Bronchial epithelial cell (primary cell): ENCODE measurements at places on chromosomes 5 and 9. TPM values are rescaled to one million over a fixed set of nuclear protein-coding genes. Genes with fewer than 3 reads are reported as not detected.

CCL21 gene
- not detected in 2 replicates for total RNA-seq

ADGRV1 gene
- 1.6 and 3.3 TPM in 2 replicates for total RNA-seq

PTPDC1 gene
- total RNA-seq = 7.9 and 11.1 TPM in 2 replicates

STK32A gene
- 5.5 and 11.8 TPM in 2 replicates for total RNA-seq

LCN12 gene
- total RNA-seq = 0.13 TPM in 1 of 2 replicates, not detected in the other

NR3C1 gene
- 35.2 and 41.9 TPM in 2 replicates for total RNA-seq

LCN2 gene
- total RNA-seq = 48.4 and 110 TPM in 2 replicates

SPATA31C1 gene
- not detected in 2 replicates for total RNA-seq

PCDHB11 gene
- total RNA-seq = under 0.01 and 0.26 TPM in 2 replicates

GPR151 gene
- not detected in 2 replicates for total RNA-seq

ARL10 gene
- total RNA-seq = 4.2 and 5.2 TPM in 2 replicates

ARID3C gene
- total RNA-seq = 0.26 TPM in 1 of 2 replicates, not detected in the other

SUSD1 gene
- total RNA-seq = 6.9 and 9.0 TPM in 2 replicates

QRFP gene
- total RNA-seq = not detected in 2 replicates

WDR36 gene
- total RNA-seq = 45.2 and 55.3 TPM in 2 replicates

SLC6A7 gene
- not detected in 2 replicates for total RNA-seq
